ENCODE measurements at places on chromosomes 3 and 15.

GRCh38 chr3:192079098-192079497 lies 618.1 kb downstream of the PYDC2 start:
- no peak for DNase-seq

DNA sequence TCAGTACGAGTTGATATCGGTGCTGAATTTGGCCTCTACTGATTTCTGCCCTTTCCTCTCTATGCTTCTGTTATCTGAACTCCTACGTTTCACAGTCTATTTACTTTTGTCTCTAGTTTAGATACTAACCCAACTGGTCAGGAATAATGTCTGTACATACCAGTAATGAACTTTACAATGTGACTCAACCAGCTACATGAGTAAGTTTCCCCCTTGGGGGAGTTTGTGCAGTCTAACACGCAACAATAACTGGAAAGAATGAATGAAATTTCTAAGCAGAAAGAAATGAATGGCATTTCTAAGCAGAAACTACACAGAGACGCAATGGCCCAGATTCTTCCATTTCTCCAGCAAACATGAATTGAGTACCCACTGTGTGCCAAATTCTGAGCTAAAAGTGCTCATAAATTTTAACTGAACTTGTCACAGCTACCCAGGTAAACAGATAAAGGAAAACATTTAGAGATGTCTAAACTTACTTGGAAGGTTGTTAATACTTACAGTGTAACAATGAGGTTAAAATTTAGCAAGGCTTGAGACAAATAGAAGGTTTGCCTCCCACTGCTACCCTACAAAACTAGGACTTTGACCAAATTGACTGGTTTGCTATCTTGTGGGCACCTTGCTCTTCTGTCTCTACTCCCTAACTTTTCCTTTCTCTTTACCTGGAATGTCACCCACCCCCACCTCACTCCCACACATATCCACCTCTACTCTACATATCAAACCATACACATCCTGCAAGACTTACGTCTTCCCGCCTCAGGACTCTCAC lies 11.6 kb downstream of the UPK1B start:
- DNase-seq = no peak

- DNase-seq = no peak
Observed at GRCh38 chr3:103684904-103685303, 1250.1 kb downstream of the ZPLD1 start.

- DNase-seq = no peak
Observed at GRCh38 chr3:157109267-157110141, 50.4 kb downstream of the CCNL1 start.

DNA sequence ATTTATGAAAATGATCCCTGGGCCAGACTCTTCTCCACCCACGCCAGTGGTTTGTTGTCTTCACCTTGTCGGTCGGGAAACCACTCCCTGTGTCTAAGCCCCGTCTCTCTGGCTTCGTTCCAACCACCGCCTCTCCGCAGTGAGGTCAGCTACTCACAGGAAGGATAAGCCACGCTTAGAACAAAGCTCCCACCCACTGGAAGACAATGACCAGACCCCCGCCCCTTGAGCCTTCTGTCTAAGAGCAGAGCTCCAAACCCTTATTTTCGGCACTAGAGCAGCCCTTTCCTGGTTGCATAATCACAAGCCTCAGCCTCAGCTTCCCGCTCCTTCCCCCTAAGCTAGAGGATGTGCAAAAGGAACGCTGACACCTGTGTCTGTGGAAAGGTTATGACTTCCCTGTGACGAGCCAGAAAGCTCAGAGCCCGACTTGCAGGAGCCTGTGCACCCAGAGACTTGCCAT lies 114.9 kb upstream of the MEF2A start:
- no peak for DNase-seq

DNA sequence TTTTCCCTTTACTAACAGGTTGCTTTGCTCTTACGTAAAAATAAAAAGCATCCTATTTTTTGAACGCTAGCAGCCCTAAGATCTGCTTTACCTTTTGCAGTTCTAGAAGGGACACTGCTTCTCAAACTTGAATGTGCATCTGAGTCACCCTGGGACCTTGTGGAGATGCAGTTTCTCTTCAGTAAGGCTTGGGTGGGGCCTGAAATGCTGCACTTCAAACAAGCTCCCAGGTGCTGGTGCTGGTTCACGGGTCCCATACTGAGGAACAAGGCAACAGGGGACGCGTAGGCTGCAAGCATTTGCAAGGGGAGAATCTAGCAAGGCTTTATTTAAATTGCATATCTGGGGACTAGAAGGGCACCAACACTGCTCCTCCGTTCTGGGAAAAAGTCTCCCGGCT lies 30.0 kb downstream of the MB21D2 start:
- no peak for DNase-seq

GRCh38 chr3:39107388-39108199 lies at the start of the genes GORASP1 and TTC21A:
Gene GORASP1 (minus strand): TSS chr3:39107627. CDS start chr3:39107541, 86 bp downstream.
Gene TTC21A (plus strand): TSS chr3:39107680. CDS start chr3:39107838, 158 bp downstream.
- peak; percentile 82 for DNase-seq

- DNase-seq = no peak
Observed at GRCh38 chr15:87623832-87624231, 632.7 kb downstream of the NTRK3 start.

GRCh38 chr3:16529264-16529663 lies 15.8 kb upstream of the RFTN1 start:
- DNase-seq = no peak

DNA sequence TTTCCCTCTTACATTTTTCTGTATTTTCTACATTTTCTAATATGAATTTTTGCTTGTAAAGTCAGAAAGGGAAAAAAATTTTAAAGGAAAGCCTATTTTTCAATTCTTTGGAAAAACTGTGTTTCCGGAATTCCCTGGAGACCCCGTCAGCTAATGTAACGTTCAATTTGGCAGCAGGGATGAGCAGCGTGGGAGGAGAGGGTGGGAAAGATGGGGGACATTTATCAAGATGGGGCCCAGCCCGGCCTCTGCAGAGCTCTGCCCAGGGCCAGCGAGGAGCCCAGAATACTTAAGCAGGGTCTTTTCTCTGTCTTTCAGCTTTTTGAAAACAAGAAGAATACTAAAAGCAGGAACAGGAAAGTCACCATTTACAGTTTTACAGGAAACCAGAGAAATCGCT lies 129.0 kb downstream of the LRRK1 start:
- DNase-seq = no peak

All from hematopoietic multipotent progenitor cell treated with erythropoietin and hydrocortisone succinate and interleukin-3 and kit ligand, for 17 days (in vitro differentiated cells).